ENCODE measurements at places on chromosomes 5 and 9.
A peak's percentile ranks its signal among the peaks of the same experiment; 100 is the strongest.

- no peak for DNase-seq
Measured at GRCh38 chr9:92392690-92393089, 11.7 kb downstream of the OGN start.

DNA sequence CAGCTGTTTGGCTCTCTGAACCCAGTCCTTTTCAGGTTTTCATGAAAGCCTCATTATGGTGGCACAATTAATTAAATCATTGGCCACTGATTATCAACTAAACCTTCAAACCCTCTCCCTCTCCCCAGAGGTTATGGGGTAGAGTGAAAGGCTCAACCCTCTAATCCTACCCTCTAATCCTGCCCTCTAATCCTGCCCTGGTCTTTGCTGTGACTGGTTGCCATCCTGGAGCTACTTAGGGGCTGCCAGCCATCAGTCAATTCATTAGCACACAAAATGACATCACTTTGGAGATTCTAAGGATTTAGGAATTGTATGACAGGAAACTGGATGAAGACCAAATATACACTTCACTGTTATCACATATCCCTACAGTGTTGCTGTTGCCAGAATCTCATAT lies 36.1 kb downstream of the ANKS6 start:
- DNase-seq = no peak

DNA sequence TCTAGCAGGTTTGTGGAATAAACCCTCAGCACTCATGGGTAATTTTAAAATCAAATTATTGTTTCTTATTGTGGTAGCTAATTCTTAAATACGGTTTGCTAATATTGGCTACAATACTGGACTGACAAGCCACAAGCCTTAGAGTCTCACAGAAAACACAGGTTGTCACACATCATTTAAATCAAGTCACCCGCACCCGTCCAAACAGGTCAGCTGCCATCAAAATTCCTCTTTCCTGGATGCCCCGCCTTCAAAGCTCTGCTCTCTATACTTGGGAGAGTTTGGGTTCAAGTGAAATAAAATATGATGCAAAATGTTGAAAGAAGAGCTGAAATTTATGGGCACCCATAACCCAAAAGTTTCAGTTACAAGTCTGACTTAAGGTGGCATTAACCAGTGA lies 12.3 kb upstream of the SUSD1 start:
- no peak for DNase-seq

GRCh38 chr5:113296676-113297075 lies 138.1 kb downstream of the TSSK1B start:
- DNase-seq = no peak

GRCh38 chr5:134275822-134276221 lies 49.9 kb upstream of the PPP2CA start:
- DNase-seq = no peak

GRCh38 chr9:133821601-133822429 lies 83.7 kb upstream of the SARDH start:
- no peak for DNase-seq

DNA sequence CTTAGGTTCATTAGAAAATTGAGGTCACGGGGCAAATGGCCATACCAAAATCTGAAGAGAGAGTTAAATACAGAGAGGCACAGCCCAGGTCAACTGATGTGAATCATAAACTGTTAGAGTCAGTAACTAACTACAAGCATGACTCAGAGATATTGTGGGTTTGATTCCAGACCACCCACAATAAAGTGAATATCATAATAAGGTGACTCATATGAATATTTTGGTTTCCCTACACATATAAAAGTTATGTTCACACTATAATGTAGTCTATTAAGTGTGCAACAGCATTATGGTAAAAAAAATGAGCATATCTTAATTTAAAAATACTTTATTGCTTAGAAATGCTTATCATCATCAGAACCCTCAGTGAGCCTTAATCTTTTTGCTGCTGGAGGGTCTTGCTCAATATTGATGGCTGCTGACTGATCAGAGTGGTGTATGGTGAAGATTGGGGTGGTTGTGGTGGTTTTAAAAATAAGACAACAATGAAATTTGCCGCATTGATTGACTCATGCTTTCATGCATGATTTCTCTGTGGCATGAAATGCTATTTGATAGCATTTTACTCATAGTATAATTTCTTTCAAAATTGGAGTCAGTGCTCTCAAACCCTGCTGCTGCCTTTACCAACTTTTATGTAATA lies 53.1 kb upstream of the EDIL3 start:
- DNase-seq = no peak

DNA sequence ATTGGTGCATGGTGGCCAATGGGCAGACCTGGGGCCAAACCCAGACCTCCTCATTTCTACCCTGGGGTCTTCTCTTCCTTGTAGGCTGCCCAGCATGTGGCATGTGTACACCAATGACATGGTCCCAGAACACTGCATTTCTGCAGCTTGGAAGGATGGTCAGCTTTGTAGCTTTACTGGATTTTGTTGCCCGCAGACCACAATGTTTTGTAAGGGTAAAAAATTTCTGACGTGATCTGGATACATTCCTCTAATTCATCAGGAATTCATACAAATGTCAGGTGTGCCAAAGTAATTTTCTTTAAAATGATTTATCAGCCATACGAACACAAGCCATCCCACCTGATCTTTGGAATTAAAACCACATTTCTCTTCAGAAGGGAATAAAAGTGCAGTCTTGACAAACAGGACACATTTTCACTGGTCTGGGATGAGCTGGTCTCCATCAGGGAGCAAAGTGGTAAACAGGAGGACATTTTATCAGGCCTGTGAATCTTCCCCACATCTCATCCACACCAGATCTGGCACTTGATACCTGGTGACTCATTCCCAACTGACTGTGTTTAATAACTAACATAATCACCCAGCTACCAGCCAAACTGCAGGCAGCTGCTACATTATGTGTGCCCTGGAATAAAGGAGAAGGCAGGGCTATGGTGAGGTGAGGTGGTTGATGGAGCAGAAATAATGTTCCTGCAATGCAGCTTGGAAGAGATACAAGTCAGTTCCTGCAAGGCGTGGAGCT lies 103.9 kb downstream of the SPOCK1 start:
- no peak for DNase-seq

GRCh38 chr9:132877824-132878694 lies at the start of gene AK8:
Gene AK8, minus strand, starts transcription at chr9:132878284. Its CDS starts 29 bp downstream, at chr9:132878255.
- peak; percentile 63 for DNase-seq

Measured in stimulated activated CD8-positive, alpha-beta memory T cell treated with anti-CD3 and anti-CD28 coated beads, Interleukin-15, amount 100 ng/mL, for 4 hours (primary cell).